ENCODE measurements at places on chromosomes 12 and 14. TPM values are rescaled to one million over a fixed set of nuclear protein-coding genes. Genes with fewer than 3 reads are reported as not detected.

Gene HPD
- total RNA-seq = not detected

DNA sequence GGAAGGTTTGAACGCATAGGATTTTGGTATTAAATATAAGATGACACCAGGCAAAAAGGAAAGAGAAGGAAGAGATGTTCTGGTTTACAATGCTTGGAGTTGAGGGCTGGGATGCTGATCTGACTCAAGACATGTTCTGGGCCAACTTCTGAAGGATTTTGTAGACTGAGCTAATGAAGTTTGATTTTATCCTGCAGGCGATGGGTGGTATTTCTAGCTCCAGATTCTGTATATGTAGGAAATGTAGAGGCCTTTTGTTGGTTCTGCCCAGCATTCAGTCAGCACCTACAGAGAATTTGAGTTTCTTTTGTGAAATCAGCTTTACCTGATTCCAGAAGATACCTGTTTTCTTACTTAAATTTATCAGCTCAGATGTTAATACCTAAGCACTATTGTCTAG lies 48.2 kb downstream of the VEZT start:
- no peak for DNase-seq

DNA sequence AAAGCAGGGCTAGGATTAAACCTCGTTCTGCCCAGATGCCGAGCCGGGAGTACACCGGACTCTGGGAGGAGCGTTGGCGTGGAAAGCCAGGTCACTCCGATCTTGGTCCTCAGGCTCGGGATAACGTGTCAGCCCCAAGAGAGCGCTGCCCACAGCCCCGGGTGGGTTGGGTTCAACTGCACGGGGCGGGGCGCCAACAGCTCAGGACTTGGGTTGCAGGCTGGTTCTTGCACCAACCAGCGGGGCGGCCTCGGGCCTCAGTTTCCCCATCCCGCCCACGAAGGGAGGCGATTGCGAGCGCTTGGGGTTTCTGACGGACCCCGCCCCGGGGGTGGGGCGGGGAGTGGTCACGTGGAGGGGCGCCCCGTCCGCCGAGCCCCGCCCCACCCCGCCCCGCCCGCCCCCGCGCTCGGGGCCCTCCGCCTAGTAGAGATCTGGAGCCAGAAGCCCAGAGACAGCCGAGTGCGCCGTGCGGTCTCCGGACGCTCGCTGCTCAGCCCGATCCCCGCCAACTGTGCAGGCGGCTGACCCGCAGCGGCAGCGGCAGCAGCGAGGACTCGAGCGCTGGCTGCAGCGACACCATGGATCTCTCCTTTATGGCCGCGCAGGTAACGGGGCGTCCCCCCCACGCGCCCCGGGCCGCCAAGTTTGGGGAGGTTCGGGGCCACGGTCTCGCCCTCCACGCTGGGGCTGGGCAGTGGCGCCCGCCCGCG lies at the start of gene C14orf132:
Gene C14orf132 (plus strand): TSS at position 443 of the 713 bp plus-strand sequence. CDS start 139 bp downstream, at position 582.
- no peak for DNase-seq

Gene IL26
- total RNA-seq = 0.35 TPM

Gene EFS
- not detected for total RNA-seq

DNA sequence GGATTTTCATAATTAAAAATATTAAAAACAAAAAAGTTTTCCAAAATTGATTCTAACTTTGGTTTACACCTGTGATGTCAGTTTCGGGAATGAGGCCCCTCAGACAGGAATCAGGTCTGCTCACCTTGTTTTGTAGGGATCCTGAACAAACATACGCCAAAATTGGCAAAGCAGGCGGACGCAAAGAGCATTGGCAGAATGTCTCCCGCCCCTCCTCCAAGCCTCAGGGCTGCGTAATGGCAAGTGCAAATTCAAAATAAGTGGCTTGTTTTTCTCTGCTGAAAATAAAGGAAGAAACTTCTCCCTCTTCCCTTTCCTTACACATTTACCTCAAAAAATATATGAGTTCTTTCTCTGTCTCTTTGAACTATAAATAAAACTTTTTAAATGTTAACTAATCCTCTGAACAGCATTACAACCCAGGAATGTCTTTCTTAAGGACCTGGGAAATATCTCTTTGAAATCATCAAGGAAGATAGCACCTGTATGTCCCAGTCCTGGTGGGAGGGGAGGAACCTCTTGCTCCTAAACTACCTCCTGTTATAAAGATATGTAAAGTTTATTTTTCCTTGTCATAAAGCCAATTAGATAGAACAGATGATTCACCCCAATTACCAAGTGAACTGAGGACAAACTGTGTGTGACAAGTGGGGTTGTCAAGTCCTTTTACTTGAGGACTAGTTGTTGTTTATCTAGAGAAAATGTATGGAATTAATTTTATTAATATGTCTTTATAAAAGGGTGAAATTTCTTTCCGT lies 16.5 kb downstream of the OR6J1 start:
- no peak for DNase-seq

Gene SLC15A4
- total RNA-seq = 23.0 TPM
